WTC11 (cell line): ENCODE measurements at places on chromosomes 16 and 17. TPM values are rescaled to one million over a fixed set of nuclear protein-coding genes. Genes with fewer than 3 reads are reported as not detected.
A peak's percentile ranks its signal among the peaks of the same experiment; 100 is the strongest.

DNA sequence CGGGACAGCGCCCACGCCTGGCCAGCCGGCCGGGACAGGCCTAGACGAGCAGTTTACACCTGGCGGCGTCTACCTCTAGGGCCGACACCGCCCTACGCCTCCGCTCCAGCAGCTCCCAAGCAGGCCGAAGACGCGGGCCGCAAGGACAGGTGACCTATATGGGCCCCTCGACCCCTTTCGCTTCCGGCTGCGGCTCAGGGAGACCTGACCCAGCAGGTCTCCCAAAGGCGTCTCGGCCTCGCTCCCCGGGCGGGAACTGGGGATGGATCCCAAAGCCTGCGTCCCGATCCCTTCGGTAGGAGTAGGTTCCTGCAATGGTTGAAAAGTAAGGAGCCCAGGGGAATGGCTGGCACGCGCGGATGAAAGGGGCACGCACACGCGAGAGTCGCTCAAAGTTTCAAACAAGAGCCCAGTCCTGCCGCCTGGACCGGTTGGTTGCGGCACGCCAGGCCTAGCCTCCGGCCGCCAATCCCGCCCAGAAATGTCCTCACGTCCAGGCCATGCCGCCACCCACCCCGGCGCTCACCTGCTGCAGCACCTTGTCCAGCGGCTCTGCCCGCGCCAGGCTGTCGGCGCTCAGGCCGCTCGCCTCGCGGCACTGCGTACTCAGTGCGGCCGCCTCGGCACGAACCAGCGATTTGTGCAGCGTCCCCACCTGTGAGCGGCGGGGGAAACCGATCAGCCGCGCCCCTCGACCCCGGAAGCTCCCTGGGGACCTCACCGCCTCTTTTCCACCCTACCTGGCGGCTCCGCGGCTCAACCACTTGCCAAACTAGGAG lies 630 bp downstream of the ESRP2 start:
- peaks cover 24% of the 10 kb centered on the region for H3K4me1 ChIP-seq
- peaks cover 24% of the 10 kb centered on the region for H3K36me3 ChIP-seq
- H3K27me3 ChIP-seq: peaks cover 14% of the 10 kb centered on the region
- DNase-seq: peak; percentile 59
- peak overlapping the region; percentile 72 for H3K4me3 ChIP-seq

DNA sequence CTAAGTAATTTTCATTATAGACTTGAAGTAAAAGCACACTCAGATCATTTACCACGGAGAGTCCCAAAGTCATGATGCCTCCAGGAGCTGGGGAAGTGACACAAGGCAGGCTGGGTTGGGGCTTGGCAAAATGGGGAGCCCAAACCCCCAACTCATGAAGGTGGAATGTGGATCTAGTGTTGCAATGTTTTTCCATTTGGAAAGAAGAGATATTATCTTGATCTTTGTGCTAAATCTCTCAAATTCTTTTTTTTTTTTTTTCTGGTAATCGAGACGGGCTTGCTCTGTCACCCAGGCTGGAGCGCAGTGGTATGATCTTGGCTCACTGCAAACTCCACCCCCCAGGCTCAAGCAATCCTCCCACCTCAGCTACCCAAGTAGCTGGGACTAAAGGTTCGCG lies 7.5 kb upstream of the KCNG4 start:
- H3K4me3 ChIP-seq: no peak overlapping the region
- no peak overlapping the region for H3K27ac ChIP-seq
- no peak for DNase-seq
- 0 out of 2 replicates have a peak, but pooled peaks cover 7% of the 10 kb centered on the region for H3K4me1 ChIP-seq
- H3K27me3 ChIP-seq: peaks cover 2% of the 10 kb centered on the region

DNA sequence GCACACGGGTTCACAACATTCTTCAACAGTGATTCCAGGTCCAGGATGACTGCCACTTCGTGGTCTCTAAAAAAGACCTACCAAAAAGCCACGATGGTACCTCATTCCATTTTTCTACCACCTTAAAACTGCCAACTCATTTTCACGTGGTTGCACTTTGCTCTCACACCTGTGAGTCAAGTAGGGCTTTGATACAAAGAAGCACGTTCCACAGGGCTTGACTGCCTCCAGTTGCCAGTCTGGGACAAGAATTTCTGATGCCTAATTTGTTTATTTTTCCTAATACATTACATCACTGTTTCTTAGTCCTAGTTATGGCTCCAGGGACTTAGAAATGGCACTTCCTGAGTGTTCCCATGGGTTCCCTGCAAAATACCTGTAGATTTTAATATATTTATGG lies 911.6 kb upstream of the EEF2KMT start:
- no peak overlapping the region for H3K4me3 ChIP-seq
- peaks cover 10% of the 10 kb centered on the region; the same call in 1 of the 2 replicates for H3K27me3 ChIP-seq
- no peak overlapping the region for H3K27ac ChIP-seq
- peaks cover 66% of the 10 kb centered on the region for H3K36me3 ChIP-seq
- DNase-seq: no peak
- no peaks in the 10 kb centered on the region for H3K4me1 ChIP-seq

GRCh38 chr17:65193716-65194293 lies 56.6 kb downstream of the RGS9 start:
- H3K4me3 ChIP-seq: no peak overlapping the region
- no peak overlapping the region for H3K27ac ChIP-seq
- no peaks in the 10 kb centered on the region for H3K36me3 ChIP-seq
- H3K27me3 ChIP-seq: no peaks in the 10 kb centered on the region

GRCh38 chr16:51666821-51667220 lies 515.8 kb upstream of the SALL1 start:
- no peaks in the 10 kb centered on the region for H3K36me3 ChIP-seq
- no peak overlapping the region for H3K27ac ChIP-seq
- H3K27me3 ChIP-seq: peaks cover 2% of the 10 kb centered on the region
- no peak overlapping the region for H3K4me3 ChIP-seq
- H3K4me1 ChIP-seq: peaks cover 23% of the 10 kb centered on the region

The YWHAE gene
- 1,033 to 1,180 TPM (median 1,148 TPM) in 3 replicates for total RNA-seq

- H3K27me3 ChIP-seq: peaks cover 53% of the 10 kb centered on the region
- no peaks in the 10 kb centered on the region for H3K36me3 ChIP-seq
- DNase-seq: no peak
- peaks cover 19% of the 10 kb centered on the region for H3K4me1 ChIP-seq
- H3K27ac ChIP-seq: no peak overlapping the region
- H3K4me3 ChIP-seq: peak overlapping the region; percentile 80
Observed at GRCh38 chr17:7045492-7046126, 1.7 kb upstream of the SLC16A11 start.

GRCh38 chr16:25013751-25014499 lies 1.2 kb downstream of the ARHGAP17 start:
- H3K36me3 ChIP-seq: peaks cover 11% of the 10 kb centered on the region
- DNase-seq: no peak
- peak overlapping the region; percentile 84 for H3K27ac ChIP-seq
- H3K4me1 ChIP-seq: peaks cover 27% of the 10 kb centered on the region

DNA sequence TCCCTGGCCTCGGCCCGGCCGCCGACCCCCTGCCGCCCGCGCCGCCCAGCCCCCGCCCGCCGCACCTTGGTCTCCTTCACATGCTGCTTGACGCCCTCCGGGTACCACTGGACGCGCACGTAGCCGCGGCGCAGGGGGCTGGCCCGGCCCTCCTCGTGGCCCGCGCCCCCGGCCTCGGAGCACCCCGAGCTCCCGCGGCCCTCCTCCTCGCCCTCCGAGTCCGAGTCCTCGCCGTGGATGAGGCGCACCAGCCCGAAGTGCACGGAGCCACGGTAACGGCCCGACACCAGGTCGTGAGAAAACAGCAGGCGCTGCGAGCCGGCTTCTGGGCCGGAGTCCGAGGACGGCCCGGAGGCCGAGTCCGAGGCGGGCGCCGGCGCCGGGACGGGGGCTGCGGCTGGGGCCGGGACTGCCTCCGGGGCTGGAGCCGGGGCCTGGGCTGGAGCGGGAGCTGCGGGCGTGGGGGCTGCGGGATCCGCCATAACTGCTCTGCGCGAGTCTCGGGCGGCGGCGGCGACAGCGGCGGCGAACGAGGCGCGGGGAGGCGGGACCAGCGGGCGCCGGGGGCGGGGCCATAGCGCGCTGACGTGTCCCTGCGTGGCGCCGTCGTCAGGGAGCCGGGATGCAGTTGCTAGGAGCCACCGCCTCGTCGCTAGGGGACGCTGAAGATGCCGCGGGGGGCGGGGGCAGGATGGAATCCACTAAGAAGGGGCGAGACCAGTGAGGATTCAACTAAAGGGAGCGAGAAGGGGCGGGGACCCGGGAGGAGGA lies at the start of gene UBE2O:
Gene UBE2O (minus strand): TSS at position 493 of the 771 bp plus-strand sequence. CDS start 11 bp downstream, at position 482.
- no peaks in the 10 kb centered on the region for H3K36me3 ChIP-seq
- DNase-seq: peak; percentile 97
- peak within 1 kb of the TSS; percentile 88 for H3K4me3 ChIP-seq
- H3K27me3 ChIP-seq: no peaks in the 10 kb centered on the region

DNA sequence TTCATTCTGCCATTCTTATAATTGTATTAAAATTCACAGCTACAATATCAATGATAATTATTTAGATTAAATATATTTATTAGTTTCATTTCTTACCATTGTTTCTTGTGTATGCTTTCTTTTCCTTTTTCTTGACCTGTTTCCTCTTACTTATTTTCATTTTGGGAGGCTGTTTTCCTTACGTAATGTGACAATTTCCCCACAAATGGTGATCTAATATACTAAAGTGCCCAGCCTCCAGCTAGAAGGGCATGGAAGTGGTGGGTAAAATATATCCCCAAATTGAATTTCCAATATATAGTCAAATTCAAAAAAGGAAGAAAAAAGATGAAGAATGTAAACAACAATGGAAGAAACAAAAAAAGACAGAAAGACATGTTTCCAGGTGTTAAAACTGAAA lies 1.5 kb upstream of the ABCA6 start:
- no peak overlapping the region for H3K4me3 ChIP-seq
- peaks cover 5% of the 10 kb centered on the region for H3K4me1 ChIP-seq
- H3K36me3 ChIP-seq: no peaks in the 10 kb centered on the region
- DNase-seq: no peak

The ABCA8 gene
- 0.15 to 0.25 TPM (median 0.21 TPM) in 3 replicates for total RNA-seq

DNA sequence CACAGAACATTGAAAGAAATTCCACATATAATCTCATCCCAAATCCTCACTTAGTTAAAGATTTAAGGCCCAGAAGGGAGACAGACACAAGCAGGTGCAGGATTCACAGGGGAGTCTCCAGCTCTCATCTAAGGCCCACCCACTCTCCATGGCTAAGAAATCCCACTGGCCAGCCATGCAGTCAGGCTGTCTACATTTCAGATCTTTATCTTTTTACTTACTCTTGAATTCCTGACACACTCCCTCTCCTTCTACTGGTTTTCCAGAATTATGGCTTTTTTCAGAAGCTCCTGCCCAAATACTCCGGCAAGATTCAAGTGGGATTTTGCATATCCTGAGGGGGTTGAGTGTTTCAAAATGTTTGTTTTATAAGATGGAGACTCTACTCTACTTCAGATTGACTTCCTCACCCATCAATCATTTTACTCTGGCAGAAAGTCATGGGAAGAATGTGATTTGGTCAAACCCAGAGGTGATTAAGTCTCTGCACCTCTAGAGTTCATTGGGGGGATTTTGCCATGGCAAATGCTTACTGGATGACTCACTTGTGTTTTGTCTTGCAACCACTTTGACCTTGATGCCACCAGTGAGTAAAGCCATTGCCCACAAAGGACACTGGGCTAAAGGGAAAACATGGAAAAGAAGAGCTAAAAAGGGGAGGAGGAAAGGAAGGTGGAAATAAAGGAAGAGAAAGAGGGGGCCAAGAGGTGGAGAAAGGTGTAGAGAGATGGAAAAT lies 688.8 kb upstream of the SALL1 start:
- no peaks in the 10 kb centered on the region for H3K36me3 ChIP-seq
- H3K4me3 ChIP-seq: no peak overlapping the region
- no peaks in the 10 kb centered on the region for H3K27me3 ChIP-seq
- DNase-seq: no peak

GRCh38 chr17:31411707-31412285 lies 20.3 kb downstream of the RAB11FIP4 start:
- H3K36me3 ChIP-seq: no peaks in the 10 kb centered on the region
- H3K27me3 ChIP-seq: no peaks in the 10 kb centered on the region
- H3K4me3 ChIP-seq: no peak overlapping the region

DNA sequence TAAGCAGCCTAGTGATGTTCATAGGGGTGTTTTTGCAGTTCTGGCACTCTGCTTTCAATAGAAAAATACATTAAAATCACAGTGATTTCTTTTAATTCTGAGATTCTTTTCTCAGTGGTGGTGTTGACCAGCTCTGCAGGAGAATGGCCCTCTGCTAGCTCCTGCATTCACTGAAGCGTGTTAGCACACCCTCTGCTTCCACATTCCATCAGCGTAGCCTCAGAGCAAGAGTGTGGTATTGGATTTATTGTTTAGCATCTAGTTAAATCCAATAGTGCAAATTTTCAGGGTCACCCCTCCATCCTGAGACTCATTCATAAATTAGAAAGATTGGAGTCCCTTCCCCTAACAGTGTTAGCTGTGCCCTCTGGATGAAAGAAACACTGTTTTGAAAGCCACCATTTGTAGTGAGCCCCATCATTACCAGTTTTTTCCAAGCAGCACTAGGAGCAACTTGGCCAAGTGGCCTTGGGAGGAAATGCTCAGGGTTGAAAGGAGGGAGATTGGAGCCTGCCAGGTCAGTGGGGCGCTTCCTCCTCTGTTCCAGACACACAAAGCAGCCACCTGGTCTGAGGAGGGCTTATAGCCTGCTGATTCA lies 45.7 kb downstream of the B9D1 start:
- DNase-seq: no peak
- peaks cover 34% of the 10 kb centered on the region for H3K36me3 ChIP-seq
- H3K4me3 ChIP-seq: no peak overlapping the region; the same call in 1 of the 2 replicates
- H3K4me1 ChIP-seq: peaks cover 31% of the 10 kb centered on the region

DNA sequence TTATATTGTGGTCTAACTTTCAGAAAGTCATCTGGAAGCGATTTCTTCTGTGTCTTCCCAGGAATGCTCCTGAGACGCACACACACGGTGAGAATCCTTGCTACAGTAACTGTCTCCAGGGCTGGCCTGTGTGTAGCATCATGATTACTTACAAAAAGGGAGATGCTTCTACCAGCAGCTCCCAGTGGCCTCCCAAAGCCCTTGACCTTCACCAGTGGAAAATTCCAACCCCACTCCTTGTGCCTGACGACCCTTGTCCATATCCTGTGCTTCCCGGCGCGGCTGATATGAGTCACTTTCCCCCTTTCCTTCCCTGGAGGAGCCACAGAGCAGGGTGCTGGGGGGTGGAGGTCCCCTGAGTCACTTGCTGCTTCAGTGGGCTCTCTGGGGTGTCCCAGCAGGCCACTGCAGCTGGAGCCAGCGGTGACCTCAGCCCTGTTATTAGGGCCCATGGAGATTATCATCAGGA lies 22.1 kb upstream of the NAT9 start:
- peaks cover 15% of the 10 kb centered on the region for H3K36me3 ChIP-seq
- no peak for DNase-seq
- H3K4me3 ChIP-seq: no peak overlapping the region
- H3K27ac ChIP-seq: no peak overlapping the region
- no peaks in the 10 kb centered on the region for H3K4me1 ChIP-seq

The HID1 gene
- total RNA-seq: 16.7 to 19.4 TPM (median 19.3 TPM) in 3 replicates

The FLOT2 gene
- total RNA-seq: 139 to 153 TPM (median 144 TPM) in 3 replicates

GRCh38 chr17:31524926-31525800 lies 133.7 kb downstream of the RAB11FIP4 start:
- H3K27ac ChIP-seq: no peak overlapping the region
- DNase-seq: peak; percentile 97

GRCh38 chr17:61456688-61457225 lies 4.5 kb downstream of the TBX4 start:
- no peak overlapping the region for H3K27ac ChIP-seq
- H3K4me1 ChIP-seq: peaks cover 50% of the 10 kb centered on the region
- H3K27me3 ChIP-seq: peaks cover 99% of the 10 kb centered on the region
- no peak for DNase-seq
